ENCODE measurements at places on chromosomes 7 and 10.

DNA sequence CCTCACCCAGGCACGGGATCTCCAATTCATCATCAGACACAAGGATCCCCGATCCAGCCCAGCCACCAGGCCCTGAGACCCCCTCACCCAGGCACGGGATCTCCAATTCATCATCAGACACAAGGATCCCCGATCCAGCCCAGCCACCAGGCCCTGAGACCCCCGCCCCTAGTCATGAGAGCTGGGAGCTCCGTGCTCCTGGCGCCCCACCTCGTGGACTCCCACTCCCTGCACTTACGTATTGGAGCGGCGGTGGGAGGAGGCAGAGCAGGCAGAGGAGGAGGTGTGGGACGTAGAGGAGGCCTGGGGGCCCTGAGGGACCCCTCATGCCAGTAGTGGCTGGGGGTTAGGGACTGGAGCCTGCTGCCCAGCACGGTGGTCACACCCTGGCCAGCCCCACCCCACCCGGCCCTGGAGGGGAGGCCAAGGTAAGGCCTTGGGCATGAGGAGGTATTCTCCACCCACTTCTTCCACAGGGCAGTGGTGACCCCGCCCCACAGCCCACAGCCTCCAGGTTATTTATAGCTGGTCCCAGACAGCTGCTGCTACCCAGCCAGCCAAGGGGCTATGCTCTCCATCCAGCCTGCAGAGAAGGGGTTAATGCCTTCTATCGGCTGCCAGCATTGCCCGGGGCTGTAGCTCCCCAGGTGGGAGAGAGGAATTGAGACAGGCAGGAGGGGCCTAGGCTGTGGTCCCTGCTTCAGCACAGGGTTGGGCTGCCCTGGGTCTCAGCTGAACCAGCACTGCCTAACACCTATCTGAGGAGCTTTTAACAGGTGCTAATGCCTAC lies 17.6 kb upstream of the CRHR2 start:
- DNase-seq, result no peak

DNA sequence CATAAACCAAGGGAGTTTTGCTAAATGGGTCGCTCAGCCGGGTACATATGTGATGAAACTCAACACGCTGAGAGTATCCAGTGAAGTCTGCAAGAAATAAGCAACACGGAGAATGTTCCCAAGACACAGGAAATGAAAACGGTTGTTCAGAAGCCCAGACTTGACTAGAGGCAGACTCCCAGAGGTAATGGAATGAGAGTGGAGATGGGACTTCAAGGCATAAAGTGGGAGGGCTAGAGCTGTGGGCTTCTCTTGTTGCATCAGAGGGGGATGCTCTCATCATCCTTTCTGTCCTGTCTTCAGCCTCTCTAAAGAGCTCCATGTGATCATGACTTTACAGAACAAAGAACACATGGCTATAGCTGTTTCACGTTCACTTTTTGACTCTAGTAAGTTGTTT lies 88.3 kb downstream of the BAMBI start:
- DNase-seq, result no peak

GRCh38 chr7:3673524-3673923 lies 372.5 kb downstream of the SDK1 start:
- no peak for DNase-seq

DNA sequence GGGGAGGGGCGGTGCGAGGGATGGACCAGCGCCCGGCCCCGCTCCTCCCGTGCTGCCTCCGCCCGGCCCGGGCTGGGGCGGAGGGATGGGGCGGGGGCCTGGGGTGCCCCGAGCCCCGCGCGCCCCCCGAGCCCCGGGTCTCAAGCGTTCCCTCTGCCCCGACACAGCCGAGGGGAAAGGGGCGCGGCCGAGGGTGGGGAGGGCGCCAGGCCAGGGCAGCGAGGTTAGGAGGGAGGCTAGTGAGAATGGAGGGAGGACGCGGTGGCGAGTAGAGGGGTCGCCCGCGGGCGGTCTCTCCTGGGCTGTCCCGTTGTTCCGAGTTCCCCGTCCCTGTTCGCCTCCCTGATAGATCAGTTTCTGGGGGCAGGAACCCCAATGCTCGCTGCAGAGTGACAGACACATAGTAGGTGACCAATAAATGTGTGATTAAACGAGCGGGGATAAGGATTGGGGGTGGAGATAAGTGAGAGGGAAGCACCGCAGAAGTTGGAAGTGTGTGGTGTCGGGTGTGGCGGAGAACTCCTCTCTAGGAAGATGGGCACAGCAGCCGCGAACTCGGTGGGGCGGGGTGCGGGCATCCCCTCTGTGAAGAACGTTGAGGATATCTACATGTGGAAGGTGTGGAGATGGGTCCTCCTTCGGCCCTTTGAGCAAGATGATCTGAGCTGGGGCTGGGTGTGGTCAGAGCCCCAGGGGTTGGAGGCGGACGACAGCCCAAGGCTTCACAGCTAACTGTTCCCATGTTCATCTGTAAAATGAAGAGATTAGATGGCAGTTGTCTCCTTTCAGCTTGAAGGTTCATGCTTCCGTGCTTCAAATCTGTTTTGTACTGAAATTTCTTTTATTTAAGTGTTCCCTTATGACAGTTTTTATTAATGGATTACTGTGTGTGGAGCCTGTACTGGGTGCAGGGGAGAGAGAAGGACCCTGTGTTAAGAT lies 580 bp downstream of the ZNF775 start:
- DNase-seq, result no peak

- no peak for DNase-seq
Observed at GRCh38 chr10:116457488-116457887, 29.8 kb downstream of the PNLIPRP3 start.

Measured in substantia nigra (tissue), 51 donors.